ENCODE measurements at places on chromosomes 2 and 18. TPM values are rescaled to one million over a fixed set of nuclear protein-coding genes. Genes with fewer than 3 reads are reported as not detected.

DNA sequence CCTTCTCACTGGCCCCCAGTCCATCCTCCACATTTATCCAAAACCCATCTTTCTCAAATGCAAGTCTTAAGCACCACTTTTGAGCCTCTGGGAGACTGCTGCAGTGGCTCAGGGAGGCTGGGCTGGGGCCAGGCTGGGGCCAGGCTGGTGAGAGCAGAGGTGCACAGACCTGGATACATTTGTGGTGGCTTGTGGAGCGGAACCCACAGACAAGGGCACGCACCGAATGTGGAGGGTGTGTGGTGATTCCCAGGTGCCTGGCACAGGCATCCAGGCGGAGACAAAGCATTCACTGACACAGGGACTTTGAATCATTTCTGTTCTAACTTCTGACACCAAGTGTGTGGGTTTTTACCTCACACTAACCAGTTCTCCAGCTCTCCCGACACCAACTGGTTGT, 42.2 kb upstream of the MGAT4A start:
- no peak for DNase-seq

- no peak for DNase-seq
Measured at GRCh38 chr2:115678129-115678528, 1235.7 kb downstream of the DPP10 start.

- DNase-seq = no peak
Measured at GRCh38 chr2:122244598-122245229, 489.3 kb downstream of the TSN start.

GRCh38 chr2:31729442-31730092, 148.8 kb upstream of the SRD5A2 start:
- DNase-seq = no peak

ZNF396 gene
- 1.7 TPM for polyA plus RNA-seq

DNA sequence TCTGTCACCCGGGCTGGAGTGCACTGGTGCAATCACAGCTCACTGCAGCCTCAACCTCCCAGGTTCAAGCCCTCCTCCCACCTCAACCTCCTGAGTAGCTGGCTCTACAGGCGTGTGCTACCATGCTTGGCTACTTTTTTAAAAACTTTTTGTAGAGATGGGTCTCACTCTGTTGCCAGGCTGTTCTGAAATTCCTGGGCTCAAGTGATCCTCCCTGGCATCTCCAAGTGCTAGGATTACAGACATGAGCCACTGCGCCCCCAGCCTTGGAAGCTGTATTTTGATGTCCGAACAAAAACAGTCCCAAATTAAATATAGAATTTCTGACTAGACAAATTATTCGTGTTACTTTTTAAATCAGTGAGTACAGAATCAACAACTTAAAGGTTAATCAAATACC, 97.4 kb downstream of the ZNF516 start:
- DNase-seq = no peak

GRCh38 chr18:79754831-79755351, 42.8 kb upstream of the KCNG2 start:
- DNase-seq = no peak

DNA sequence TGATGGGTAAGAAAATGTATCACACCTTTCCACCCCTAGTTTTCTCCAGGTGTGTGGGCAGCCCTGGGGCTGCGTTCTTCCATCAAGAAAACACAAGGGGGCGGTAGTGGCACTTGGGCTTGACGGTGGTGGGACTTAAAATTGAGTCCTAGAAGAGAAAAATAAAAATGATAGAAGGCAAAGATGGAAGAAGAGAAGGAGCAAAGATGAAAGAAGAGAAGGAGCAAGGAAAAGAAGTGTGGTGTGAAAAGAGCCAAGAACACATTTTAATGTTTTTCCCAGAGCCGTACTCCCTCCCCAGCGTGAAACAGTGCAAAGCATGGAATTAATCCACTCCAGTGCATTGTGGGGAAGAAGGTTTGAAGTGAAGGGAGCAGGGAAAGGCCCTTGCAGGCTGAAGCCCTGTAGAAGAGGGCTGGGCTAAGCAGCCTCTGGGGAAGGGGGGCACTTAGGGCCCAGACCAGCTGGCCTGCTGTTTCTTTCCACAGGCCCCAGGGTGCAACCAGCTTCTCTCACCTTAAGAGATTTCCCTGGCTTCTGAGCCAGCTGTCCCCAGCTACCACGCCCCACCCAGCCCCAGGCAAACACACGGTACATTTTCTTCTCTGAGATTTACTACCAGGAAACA, 256.8 kb downstream of the RNF152 start:
- DNase-seq = peak; percentile 10

GRCh38 chr18:75297731-75298130, 87.1 kb downstream of the TSHZ1 start:
- no peak for DNase-seq

DNA sequence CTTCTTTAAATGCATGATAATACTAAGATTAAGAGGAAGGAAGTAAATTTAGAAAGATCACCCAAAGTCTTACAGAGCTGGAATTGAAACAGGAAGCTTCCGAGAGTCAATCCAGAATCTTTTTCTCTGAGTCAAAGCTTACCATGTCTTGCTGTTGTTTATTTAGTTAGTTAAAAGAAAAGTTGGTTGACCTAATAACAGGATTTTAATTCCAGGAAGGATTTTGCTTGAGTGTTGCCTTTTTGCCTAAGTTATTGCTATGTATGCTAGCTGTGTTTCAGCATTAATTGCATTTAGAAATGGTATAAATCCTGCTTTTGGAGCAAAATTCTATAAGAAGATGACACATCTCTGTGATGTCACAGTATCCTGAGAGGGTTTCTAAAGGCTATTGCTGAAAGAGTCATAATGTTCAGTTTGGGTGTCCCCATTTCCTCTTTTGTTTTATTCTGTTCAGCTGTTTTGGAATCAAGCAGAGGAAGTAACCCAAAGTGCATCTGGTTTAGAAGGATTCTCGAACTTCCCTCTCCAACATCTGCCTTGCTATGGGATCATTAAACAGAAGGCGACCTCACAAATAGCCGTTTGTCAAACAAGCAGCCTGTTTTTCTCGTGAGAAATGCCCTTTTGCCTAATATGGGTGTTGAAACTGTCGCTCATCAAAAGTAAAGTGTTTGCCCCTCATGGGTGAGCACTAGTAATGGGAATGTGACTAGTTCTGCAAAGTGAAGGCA, 271.5 kb upstream of the MMADHC start:
- DNase-seq = no peak

ANKRD53 gene
- not detected for polyA plus RNA-seq

Measured in naive thymus-derived CD8-positive, alpha-beta T cell (primary cell).